Naive B cell (primary cell): ENCODE measurements at places on chromosomes 2 and 18. TPM values are rescaled to one million over a fixed set of nuclear protein-coding genes. Genes with fewer than 3 reads are reported as not detected.

DNA sequence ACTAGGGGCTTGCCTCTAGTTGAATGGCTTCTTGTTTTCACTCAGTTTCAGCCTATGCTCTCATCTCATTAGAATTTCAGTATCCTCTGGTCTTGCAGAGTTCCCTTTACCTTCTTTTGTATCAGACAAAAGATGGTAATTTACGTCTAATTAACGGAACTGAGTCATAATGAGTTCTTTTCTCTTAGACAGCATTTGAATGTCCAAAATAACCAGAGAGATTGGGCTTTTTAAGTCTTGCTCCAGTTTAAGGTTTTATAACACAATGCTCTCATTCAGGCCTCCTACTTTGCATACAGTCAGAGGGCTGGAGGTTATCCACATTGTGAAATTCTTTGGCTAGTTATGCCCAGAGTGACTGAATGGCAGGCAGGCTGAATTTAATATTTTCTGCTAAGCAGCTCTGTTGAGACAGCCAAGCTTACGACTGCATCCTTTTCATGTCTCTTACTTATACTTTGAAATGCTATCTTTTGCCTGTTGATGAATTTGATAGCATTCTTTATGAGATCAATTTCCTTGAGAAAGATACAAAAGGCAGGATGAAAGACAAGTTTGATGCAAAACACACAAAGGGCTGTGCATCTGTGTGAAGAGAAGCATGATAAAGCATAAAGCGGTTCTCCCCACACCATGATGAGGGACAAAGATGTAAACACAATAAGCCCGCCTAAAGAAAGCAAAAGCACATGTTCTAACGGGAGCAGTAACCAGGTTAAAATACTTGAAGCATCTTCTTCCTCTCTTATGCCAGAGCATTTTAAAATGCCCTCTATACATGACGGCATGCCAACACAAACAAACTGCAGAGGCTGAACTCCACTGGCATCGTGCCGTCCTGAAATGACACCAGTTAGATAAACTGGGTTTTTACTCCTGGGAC, 90.0 kb downstream of the CDH2 start:
- no peak overlapping the region for H3K27ac ChIP-seq
- H3K36me3 ChIP-seq = no peaks in the 10 kb centered on the region
- no peak overlapping the region for H3K4me3 ChIP-seq
- DNase-seq = no peak

DNA sequence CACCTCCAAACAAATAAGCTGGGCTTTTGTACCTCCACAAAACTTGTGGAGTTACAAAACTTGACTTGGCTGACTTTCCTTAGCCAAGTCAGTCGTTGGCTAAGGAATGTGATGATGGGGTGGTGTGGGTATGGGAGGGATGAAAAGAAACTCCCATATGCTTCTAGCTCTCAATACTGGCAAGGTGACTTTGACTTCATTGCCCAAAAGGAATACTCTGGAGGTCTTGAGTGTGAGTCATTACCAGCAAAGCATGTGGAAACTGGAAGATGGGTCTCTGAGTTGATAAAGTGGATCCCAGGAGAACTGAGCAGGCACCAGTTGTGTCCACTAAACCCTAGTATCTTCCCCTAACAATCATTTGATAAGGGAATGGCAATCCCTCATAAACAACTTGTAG, 226.7 kb downstream of the GULP1 start:
- H3K36me3 ChIP-seq = no peaks in the 10 kb centered on the region
- no peak overlapping the region for H3K27ac ChIP-seq
- no peak overlapping the region for H3K4me3 ChIP-seq
- H3K27me3 ChIP-seq = no peaks in the 10 kb centered on the region
- H3K4me1 ChIP-seq = no peaks in the 10 kb centered on the region

GRCh38 chr2:12487253-12488004, 229.3 kb upstream of the TRIB2 start:
- peak overlapping the region; percentile 67 for H3K27ac ChIP-seq
- no peak for DNase-seq
- H3K36me3 ChIP-seq = no peaks in the 10 kb centered on the region
- peak overlapping the region; percentile 74 for H3K4me3 ChIP-seq

Gene FAM237A
- not detected for polyA plus RNA-seq
